ENCODE measurements at places on chromosomes 13 and 19.

GRCh38 chr19:41570179-41570578, 5.8 kb upstream of the CEACAM21 start:
- DNase-seq = no peak

DNA sequence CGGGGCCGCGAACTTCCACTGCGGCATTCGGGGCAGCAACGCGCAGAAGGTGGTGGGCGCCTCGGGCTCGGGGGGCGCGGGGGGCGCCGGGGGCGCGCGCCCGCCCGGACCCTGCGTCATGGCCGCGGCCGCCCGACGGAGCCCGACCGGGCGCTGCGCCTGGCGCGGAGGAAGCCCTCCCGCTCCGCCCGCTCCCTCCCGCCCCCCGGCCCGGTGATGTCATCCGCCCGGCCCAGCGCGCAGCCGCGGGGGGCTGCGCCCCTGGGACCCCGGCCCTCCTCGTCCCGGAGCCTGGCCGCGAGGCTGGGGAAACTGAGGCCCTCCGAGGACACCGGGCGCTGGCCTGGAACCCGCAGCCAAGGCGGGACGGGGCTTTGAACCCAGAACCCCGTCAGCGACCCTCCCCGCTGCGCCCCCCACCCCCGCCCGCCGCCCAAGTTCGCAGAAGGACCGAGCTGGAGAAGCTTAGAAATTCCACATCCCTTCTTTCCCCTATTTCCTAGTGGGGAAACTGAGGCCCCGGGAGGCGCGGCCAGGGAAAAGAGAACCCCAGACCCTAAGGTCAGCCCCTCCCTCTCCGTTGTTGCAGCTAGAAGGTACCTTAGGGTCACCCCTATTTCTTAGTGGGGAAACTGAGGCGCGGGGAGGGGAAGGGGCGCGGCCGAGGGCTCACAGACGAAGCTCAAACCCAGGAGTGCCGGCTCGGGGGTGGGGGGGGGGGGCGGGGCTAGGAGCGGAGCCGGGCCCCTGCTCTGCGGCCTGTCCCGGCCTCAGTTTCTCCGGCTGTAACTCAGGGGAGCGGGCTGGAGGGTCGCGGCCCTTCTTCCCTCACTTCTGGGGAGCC, at the start of gene SHC2:
Gene SHC2, minus strand, starts transcription at position 157 of the 844 bp plus-strand sequence. Its CDS starts 37 bp downstream, at position 120.
- DNase-seq = no peak

GRCh38 chr13:40618581-40619478, 47.6 kb downstream of the FOXO1 start:
- no peak for DNase-seq

DNA sequence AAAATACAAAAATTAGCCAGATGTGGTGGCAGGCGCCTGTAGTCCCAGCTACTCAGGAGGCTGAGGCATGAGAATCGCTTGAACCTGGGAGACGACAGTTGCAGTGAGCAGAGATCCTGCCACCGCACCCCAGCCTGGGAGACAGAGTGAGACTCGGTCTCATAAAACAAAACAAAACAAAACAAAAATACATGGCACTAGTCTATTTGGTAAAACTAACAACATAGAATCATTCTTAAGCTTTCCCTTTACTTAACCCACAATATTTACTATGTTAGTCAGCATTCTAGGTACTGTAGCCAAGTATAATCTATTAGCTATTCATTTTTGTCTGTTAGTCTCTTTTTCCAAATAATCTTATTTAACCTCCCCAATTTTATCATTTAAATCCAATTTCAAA, 1482.8 kb downstream of the SLITRK5 start:
- no peak for DNase-seq

DNA sequence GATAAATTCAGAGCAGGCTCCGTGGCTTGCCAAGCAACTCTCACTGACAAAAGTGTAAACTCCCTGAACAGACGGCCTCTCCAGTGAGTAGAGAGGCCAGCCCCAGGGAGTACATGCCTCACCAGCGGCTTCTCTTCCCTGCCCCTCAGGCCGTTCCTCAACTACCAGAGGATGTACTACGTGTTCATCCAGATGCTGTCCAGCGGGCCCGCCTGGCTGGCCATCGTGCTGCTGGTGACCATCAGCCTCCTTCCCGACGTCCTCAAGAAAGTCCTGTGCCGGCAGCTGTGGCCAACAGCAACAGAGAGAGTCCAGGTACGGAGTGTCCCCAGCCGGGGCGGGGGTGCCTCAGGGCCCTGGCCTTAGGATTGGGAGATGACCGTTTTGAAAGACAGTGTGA, 93.4 kb upstream of the MCF2L start:
- DNase-seq = no peak

DNA sequence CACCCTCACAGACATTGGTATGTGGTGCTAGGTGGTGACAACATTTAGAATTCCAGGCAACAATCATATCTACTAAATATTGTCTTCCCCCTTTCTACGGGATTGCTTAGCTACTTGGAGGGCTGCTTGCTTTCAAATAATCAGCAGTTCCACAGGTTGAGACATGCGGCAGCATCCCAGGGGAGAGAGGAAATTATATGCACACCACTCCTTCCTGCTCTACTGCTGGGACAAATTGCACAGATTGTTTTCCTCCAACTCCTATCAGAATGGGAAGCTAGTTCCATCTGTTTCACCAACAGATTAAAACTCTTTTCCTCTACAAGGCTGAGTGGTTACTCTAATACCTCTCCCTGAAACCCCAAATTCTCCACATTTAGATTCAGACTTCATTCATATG, 275.4 kb downstream of the DNAJC15 start:
- peak; percentile 84 for DNase-seq

DNA sequence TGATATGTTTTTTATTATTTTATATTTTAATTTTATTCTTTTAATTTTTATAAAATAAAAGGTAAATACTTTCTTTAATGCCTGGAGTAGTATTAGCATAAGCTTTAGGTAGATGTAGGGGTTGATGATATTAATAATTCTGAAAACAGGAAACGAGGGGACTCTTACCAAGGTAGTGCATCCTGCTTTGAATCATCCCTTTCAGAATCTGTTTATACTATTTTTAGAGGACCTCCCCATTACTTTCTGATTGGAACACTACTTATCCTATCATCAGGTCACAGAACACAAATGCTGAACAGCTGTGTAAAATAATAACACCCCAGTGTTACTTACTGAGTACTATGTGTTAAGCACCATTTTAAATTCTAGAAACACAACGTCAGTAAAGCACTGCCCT, 27.3 kb downstream of the COG6 start:
- DNase-seq = no peak

GRCh38 chr13:79455331-79455730, 25.6 kb upstream of the NDFIP2 start:
- DNase-seq = no peak

DNA sequence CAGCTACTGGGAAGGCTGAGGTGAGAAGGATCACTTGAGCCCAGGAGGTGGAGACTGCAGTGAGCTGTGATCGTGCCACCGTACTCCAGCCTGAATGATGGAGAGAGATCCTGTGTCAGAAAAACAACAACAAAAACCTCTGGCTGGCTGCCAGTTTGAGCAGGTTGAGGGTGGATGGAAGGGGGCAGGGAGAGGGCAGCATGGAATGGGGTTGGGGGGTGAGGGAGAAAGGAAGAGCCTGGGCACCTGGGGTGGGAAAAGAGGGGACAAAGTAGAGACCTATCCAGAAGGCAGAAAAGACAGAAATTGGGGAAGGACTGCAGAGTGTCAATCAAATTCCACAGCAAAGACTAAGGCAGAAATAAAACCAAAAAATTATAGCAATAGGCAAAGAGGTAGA, 4.7 kb downstream of the SLC1A5 start:
- peak; percentile 30 for DNase-seq

DNA sequence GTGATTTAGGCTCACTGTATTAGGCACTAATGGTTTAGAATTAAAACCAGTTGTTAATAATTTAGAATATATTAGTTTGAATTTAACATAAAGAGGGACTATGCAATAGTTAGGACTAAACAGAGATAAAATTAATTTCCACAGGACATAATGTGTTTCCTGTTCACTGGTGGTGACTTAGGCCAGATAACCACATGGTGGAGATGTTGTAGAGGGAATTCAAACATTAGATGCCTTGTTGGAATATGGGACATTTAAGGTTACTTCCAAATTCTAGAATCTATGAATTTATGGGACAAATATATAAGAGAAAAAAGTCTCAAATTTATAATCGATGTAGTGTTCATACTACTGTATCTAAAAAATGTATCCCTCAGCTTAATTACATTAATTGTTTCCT, 615.5 kb upstream of the KLHL1 start:
- DNase-seq = peak; percentile 54

- DNase-seq = no peak
Measured at GRCh38 chr13:73934771-73935170, 199.4 kb downstream of the KLF12 start.
